ENCODE measurements at places on chromosomes 12 and 14.

DNA sequence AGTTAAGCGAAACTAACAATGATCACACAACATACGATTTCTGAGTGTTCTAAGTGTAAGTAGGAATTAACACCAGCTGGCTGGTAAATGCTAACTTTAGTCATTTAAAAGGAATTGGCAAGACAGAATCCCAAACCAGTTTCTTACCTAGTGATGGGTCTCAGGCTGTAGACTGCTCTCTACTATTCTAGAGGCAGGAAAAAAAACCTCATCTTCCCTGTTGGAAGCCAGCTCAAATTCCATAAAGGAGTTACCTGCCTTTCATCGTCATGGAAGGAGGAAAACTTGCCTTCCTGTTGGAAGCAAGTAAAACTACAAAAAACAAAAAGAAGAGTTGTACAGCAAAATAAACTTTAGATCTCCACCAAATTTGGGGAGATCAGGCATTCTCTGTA, 23.7 kb upstream of the SLC7A8 start:
- DNase-seq = no peak

GRCh38 chr12:13183620-13184019, 12.9 kb upstream of the EMP1 start:
- DNase-seq = no peak

GRCh38 chr14:93926873-93927799, at the start of gene FAM181A:
TSS of gene FAM181A (plus strand) at chr14:93927344. CDS start at chr14:93928286, 942 bp downstream.
- no peak for DNase-seq

- DNase-seq = no peak
These were observed 203.8 kb upstream of the RGS6 start for GRCh38 chr14:71728386-71728785.

DNA sequence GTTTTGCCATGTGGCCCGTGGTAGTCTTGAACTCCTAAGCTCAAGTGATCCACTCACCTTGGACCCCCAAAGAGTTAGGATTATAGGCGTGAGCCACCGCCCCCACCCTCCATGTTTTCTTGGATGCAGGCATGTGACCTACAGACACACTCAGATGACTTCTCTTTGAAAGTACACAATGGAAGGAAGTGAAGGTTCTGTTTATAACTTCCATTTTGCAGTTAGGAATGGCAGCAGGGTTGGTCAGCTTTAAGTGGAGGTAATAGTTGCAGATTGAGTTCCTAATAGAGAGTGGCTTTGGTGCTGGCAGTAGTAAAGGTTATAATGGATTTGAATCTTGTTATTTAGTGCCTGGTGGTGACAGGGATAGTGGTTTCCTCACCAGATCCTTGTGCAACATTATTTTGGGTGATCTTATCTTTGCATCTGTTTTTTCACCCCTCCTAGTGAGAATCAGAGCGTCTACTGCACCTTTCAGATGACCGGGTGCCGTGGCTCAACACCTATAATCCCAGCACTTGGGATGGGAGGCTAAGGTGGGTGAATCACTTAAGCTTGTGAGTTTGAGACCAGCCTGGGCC, 15.3 kb downstream of the LARP4 start:
- DNase-seq = no peak

DNA sequence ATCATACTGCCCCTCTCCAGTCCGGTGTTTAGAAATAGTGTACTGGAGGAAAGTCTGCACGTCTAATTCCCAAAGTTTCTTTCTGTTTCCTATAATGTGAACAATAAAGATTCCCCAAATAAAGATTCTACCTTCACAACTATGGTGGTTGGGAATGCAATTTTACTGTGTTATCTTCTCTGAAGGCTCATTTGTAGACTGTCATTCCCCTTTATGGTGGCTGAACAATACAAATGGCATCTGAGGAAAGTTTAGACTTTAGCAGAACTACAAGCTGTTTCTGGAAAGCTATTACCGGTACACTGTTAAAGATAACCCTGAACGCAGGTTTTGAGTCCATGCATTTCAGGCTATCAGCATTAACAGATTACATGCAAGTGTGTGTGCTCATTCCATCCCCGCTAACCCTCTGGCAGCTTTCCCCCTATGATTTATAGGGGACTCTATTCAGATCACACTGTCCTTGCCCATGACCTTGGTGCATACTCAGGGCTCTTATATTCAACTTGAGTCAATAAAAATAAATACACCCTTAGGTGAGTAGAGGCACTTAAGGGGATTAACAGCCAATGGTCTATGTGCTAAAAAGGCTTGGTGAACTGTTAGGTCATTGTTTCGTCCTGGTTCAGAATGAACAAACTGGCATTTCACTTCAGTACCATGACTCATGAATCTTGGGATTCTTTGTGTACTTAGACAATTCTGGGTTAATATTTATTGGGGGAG, 60.7 kb upstream of the PYGL start:
- no peak for DNase-seq

- DNase-seq = no peak
These were observed 202.3 kb upstream of the IGF1 start for GRCh38 chr12:102682366-102683289.

DNA sequence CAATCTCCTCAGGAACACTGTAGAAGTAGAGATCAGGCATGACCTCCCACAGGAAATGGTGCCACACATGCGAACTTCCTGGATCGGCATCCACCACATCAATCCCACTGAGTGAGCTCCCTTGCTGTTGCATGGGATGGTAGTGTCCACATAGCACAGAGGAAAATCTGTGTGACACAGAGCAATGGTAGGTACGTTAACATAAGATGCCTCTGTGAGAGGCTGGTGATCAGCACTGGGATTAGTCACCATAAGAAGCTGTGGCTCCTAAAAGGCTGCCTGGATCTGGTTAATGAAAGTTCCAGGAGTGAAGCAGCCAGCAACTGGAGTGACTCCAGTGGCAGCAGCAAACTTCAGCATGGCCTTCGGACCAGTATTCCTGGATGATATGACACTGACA, 21.8 kb downstream of the WDHD1 start:
- DNase-seq = no peak

DNA sequence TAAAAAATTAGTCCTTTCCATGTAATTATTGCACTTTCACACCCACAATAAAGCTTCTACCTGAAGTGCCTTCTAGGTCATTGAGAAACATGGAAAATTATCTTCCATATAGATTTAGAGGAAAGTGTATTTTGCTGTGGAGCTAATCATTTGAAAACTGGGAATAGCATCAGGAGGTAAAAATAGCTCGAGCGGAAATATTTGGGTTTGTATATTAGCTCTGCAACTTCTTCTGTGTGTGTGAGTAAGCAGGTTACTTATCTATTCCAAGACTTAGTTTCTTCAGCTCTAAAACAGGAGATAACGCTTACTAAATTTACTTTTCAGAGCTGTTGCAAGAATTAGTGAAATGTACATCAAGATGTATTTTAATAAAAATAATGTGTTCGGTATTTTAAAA, 95.0 kb upstream of the MON2 start:
- DNase-seq = no peak

DNA sequence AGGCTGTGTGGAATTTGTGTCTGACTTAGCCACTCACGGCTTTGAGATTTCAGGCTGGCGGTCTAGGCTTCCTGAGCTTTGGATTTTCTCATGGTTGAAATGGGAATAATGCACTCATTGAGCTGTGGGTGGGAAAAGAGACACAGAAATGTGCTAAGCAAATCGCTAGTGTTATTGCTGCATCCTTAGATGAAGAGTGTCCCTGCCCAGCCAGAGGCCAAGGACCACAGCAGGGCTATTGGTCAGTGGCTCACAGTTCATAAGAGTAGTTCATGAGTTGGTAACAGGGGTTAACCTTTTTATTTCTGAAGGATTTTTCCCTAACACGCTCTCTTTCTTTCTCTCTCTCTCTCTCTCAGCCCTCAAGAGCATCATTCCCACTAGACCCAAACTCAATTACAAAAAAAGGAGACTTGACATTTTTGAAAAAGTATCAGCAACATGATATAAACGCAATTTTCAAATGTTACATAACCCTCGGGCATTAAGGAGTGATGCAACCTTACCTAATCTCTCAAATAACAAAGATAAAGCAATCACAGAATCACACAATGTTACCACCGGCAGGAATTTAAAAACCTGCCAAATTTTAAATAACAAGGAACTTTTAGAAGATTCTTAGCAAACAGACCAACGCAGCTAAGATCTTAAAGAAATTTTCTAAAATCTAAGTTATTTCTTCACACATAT, 36.7 kb upstream of the RMST start:
- DNase-seq = no peak

DNA sequence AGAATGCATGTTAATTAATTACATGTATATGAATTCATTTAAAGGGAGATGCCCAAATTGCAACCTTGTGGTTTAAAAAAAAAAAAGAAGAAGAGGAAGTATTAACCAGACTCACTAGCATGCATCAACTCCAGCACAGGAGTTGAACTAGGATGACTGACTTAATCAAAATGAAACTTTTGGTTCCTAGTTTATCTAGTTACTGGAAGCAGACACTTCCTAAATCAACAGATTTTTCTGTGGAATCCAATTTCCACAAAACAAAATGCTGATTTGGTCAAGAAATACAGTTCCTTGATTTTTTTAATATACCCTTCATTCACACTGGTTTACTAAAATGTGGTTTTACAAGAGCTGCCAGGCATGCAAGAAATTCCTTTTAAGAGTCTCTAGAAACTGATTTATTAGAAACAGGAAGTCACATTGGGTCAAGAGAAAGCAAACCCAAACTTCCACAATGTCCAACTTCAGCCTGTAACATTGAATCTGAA, 41.6 kb downstream of the ITPR2 start:
- DNase-seq = no peak

- DNase-seq = no peak
These were observed 52.9 kb downstream of the ATL1 start for GRCh38 chr14:50612806-50613205.

- no peak for DNase-seq
These were observed 19.2 kb upstream of the COX16 start for GRCh38 chr14:70378696-70379095.

DNA sequence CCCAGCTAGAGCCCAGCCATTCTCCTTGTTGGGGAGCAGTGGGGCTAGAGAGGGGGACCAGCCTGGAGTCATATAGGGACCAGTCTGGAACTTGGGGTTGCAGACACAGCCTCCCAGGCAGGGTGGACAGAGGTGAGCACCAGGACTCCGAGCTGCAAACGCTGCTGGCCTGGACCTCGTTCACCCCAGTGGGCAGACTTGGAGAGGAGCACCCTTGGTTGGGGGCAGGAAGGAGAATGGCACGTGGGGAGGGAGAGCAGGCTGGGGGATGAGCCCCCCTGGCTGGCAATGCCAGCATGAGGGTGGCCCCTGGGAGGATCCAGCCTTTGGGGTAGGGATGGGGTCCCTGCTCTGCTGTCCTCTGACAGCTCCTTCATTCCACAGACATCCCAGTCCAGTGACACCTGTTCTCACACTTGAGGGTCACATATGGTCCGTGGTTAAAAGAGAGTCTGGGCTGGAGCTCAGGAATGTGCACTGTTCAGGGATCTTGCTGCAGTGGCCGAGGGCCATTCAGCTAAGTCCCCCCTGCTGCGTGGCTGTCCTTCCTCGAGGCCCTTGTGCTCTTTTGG, 2.8 kb downstream of the LBHD2 start:
- no peak for DNase-seq

DNA sequence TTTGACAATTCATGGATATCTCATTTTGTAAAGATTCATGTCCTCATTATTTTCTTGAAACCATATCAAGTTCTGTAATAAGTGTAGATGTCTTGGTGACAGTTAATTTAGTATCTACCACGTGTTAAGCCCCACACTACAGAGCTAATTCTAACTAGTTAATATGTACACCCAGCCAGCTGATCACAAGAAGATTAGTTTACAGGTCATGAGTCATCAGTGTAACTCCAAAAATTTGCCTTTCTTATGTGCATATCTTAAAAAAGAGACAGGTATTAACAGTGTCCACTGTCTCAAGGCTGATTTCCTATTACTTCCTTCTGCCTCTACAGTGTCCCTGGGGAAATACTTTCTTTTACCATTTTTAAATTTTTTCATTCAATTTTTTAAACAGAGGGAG, 13.3 kb upstream of the YBX3 start:
- DNase-seq = no peak

DNA sequence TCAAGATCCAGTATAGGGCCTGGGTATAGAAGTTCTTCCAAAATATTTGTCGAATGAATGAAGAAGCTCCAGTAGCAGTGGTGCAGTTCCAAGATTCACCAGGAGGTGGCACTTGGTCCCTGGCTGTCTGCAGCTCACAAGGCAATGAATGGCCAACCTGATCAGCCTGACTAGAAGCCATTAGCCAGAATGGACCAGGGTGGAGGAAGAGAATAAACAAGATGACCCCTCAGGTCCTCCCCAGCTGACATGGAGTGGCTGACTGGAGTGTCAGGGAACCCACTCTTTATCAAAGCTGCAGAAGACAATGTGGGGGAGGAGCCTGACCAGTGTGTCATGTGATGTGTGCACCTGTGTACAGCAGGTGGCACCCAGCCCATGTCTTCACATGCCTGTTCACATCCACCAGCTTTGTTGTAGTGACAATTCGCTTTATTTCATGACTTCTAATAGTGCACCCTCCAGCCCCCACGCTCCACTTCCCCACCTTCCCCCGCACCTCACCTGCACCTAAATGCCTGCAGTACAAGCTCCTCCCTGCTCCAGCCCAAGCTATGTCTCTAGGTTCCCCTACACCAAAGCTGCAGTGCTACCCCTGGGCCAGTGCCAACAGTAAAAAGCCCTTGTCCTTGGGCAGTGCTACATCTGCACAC, 3.0 kb downstream of the LTBP2 start:
- peak; percentile 82 for DNase-seq

DNA sequence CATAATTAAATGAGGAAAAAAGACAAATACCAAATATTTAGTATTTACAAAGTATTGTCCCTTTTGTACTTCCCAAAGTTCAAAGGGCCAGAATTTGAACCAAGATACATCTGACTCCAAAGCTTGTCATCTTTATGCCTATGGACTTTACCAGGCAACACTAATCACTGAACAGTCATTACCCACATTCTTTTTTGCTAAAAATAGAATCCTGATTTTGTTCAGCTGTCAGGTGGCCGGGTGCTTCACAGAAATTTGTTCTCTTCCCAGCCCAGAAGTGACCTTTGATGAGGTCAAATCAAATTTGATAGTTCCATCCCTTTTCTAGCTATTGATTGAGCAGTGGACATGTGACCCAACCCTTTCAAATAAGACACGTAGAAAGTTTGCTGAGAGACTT, 121.6 kb downstream of the LLPH start:
- DNase-seq = no peak

- DNase-seq = no peak
These were observed 149.5 kb downstream of the BMP4 start for GRCh38 chr14:53807108-53807507.
